Fibroblast of skin of right quadriceps (primary cell): ENCODE measurements at places on chromosomes 2 and 18.

GRCh38 chr2:142291969-142292368 is 161.2 kb upstream of the LRP1B start:
- DNase-seq, result peak; percentile 71

DNA sequence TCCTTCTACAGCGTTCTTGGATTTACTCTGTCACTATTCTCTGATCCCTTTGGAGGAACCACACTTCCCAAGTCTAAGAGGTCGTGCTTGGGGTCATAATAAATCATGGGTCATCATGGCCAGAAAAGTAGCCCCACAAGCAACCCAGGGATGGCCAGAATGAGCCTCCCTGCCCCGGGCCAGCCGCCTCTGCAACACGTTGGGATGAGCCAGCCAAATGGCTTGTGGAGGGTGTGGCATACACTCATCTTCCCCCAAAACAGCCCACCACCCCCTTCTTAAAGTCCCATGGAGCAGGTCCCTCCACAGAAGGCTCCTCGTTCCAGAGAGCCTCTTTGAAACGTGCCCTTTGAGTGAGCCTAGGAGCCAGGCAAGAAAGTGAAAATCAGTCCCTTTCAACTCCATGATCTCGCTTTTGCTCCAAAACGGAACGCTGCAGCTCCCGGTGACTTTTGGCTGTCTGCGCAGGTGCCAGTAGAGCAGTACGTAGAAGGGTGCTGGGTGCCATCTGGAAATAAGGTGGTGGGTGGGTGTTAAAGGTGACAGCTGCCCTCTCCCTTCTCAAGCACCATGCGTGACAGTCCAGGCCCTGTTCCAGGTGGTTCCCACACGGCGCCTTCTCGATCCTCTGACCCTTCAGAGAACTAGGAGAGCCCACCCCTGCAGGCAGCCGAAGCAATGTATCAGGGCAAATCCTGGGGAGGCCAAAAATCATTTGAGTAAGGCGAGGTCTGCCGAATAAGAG is 48.5 kb upstream of the FOSL2 start:
- DNase-seq, result no peak

DNA sequence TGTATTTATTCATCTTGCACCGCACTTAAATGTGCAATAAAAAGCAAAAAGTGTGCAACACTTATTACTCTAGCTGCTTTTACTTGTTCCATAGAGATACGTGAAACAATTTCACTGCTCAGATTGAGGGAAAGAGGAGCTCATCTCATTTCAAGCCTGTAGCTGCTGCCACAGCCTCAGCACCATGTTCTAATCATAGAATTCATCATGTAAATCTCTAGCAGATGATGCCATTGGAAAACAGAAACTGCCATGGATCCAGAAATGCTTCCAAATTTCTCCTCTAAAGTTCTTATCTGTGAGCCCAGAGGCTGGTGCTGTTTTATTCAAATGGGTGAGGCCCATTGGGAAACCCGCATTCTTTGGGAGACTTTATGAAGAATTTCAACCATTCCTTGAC is 2.0 kb downstream of the CDC42EP3 start:
- DNase-seq, result peak; percentile 28

GRCh38 chr18:46283895-46284295 is 179.7 kb downstream of the HAUS1 start:
- no peak for DNase-seq

DNA sequence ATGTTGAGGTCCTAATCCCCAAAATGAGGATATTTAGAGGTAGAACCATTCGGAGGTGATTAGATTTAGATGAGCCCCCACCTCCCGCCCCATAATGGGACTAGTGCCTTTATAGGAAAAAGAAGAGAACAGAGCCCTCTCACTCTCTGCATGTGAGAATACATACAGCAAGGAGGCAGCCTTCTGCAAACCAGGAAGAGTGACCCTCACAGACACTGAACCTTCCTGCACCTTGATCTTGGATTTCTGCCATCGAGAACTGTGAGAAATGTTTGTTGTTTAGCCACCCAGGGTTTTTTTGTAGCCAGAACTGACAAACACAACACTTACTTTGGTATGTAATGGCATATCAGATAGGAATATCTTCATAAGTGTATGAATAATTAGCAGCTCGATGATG is 83.7 kb downstream of the XIRP2 start:
- DNase-seq, result no peak

DNA sequence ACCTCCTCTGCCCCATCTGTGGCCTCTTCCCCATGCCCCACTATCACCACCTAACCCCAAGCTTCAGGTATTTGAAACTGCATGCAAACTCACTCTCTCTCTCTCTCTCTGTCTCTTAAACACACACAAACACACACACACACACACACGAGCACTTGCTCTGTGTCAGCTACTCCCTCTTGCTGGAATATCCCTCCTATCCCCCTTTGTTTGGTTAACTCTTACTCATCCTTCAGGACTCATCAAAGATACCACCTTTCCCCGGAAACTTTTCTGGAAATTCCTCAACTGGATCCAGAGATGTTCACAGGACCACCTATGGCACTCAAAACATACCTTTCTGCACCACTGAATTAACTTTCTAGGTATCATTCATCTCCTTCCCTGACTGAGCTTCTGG is 222.8 kb upstream of the TMEM200C start:
- DNase-seq, result no peak

DNA sequence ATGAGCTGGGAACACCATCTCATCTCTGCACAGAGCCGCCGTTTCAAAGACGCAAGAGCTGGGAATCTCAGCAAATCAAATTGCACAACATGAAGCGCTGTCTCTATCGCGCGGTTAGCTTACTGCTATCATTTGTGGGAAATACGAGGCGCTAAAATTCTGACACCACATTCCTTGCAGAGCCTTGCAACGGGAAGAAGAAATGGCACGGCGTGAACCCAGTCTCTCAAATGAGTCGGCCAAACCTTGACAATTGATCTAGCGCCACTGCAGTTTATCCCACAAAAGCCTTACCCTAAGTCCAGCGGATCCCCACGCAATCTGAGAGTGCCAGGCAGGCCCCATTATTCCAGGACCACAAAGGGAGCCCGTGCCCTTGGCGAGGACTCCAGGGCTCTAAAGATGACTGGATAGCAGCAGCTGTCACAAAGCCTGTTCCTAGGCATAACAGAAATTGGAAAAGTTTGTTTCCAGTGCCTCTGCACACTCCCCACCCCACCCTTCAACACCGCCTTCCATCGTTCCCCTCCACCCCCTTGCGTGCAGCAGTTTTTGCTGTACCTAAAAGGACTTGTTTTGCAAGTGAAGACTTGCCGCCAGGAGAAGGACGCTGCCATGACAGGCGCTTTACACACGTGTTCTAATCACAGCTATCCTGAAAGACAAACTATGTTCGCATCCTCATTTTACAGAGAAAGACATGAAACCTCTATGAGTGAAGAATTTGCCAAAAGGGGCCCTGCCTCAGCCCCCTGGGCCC is 252.4 kb downstream of the EIPR1 start:
- no peak for DNase-seq

- no peak for DNase-seq
Measured at GRCh38 chr2:127528487-127528886, 2.2 kb upstream of the IWS1 start.

DNA sequence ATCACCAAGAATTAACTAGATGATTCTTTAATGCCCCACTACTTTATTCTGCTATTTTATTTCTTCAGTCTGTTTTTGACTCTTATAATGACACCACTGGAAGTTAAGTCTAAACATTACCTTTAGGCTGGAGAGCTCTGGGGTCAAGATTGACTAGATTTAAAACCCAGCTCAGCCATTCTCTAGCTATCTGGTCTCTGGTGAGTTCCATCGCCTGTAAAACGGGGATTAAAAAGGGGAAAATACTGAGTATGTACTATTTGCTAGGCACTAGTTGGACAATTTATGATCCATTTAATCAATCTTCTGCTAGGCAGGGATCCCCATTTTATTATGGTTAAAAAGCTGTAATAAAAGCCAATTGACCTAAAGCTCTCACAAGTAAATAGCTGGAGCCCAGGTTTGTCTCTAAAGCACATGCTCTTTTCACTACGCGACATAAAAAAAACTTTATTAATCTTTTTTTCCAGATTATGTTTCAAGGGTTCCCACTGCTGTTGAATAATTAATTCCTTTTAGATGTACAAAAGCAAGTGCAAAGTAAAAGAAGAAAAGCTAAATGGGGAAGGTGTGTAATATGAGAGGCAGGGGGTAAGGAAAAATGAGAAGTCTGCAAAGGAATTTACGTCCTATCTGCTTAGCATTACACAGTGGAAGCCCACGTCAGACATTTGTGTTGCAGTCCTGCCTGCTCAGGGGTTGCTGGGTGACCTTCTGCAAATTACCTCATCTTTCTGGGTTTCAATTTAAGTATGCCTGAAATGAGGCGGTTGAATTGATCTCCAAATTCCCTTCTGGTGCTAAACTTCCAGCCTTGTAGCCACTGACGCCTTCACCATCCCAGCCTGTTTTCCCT is 918 bp upstream of the NABP1 start:
- DNase-seq, result peak; percentile 87

- DNase-seq, result peak; percentile 29
Measured at GRCh38 chr18:32368170-32368569, 102.5 kb downstream of the GAREM1 start.

- no peak for DNase-seq
Measured at GRCh38 chr2:227813229-227813561, 447 bp upstream of the CCL20 start.

DNA sequence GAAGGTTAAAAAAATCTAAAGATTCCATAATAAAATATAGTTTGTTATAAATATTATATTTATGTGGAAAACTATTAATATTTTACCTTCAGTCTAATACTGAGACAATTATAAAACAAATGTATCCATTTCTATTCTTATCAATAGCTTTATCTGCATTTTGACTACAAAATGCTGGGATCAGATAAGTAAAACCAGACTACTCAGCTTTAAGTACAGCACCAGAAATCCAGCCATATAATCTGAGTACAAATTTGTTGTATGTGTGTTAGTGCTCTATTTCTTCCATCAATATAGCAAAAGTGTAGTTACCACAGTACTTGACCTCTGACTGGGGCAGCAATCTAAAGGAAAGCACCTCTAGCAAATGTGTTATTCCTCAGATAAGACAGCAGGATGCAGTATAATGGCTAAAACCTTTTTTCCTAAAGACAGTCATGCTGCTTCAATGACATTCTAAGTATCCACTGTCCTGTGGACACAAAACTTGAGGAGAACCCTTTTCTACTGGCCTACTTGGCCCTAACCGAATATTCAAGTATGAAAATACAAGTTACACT is 68.1 kb downstream of the OLA1 start:
- no peak for DNase-seq

GRCh38 chr2:64943387-64944150 is 45.6 kb upstream of the SLC1A4 start:
- DNase-seq, result peak; percentile 11

GRCh38 chr2:133045787-133046186 is 375.8 kb upstream of the LYPD1 start:
- no peak for DNase-seq

GRCh38 chr18:75173125-75173432 is 35.9 kb downstream of the PTGR3 start:
- peak; percentile 2 for DNase-seq

DNA sequence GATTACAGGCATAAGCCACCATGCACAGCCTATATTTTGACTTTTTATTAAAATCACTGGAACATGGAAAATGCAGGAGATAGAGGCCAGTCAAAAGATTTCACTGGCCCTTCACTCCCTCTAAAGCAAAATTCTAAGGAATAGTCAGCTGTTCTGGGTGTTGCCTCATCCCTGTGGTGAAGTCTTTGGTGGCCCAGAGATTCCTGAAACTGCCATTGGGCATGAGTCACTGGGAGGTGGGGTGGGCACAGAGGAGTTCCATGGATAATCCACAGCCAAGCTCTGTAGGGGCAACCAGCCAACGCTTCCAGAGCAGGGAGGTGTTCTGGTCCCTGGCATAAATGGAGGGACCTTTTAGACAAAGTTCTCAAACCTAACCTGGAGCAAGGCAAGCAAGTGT is 89.7 kb upstream of the TTC39C start:
- peak; percentile 55 for DNase-seq

GRCh38 chr2:118350621-118351020 is 262.4 kb downstream of the INSIG2 start:
- peak; percentile 32 for DNase-seq

- DNase-seq, result peak; percentile 65
Measured at GRCh38 chr18:13382366-13382953, 163.9 kb downstream of the LDLRAD4 start.

- DNase-seq, result peak; percentile 2
Measured at GRCh38 chr2:17482651-17483050, 35.6 kb downstream of the RAD51AP2 start.

- DNase-seq, result no peak
Measured at GRCh38 chr18:51361130-51361860, 163.8 kb upstream of the MEX3C start.

GRCh38 chr2:43305012-43305411 is 78.6 kb upstream of the ZFP36L2 start:
- DNase-seq, result no peak

DNA sequence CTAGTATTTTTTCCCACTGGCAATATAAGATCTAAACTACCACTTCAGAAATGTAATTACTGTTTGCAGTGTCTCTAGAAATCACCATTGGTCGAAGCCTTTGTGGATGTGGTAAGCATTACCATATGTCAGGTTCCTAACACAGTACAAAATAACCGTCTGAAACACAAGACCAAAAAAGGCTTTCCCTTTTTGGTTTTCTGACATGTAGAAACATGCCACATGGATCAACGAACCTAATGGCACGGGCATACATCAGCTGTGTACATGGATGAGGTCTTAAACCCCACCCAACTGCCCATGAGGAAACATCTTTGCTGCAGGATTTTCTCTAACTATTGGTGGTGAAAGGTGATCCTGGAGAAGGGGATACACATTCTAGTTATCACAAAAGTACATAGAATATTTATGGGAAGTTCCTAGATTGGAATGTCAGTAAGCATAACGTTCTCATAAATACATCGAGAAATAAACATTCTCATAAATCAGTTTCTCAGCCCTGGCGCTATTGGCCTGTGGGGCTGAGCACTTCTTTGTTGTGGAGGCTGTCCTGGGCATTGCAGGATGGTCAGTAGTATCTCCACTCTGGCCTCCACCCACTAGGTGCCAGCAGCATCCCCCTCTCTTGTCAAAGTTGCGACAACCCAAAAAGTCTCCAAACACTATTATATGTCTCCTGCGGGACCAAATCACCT is 9.0 kb downstream of the VIT start:
- no peak for DNase-seq

GRCh38 chr2:218301176-218301819 is 9.0 kb upstream of the TMBIM1 start:
- peak; percentile 74 for DNase-seq

DNA sequence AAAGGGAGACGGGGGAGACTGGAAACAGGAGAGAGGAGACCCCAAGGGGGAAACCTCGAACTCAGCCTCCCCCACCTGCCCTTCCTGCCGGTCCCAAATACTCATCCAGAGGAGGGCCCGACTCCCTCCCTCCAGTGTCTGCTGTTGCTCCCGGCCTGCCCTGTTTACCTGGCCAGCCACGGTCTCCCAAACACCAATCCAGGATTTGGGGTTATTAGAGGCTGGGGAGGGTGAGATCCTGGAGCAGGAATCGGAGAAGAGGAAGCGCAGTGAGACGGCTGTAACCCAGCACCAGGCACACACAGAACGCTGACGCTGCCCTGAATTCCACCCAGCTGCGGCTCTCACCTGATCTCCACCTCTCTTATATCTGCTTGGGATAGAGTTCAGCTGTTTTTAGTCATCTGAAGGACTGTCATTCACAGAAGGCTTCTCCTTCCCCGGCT is 213.0 kb downstream of the TNS1 start:
- DNase-seq, result no peak
